Stimulated activated CD4-positive, alpha-beta T cell treated with anti-CD3 and anti-CD28 coated beads, Interleukin-12 subunit alpha, Interleukin-12 subunit beta, amount 100 ng/mL, for 24 hours (primary cell): ENCODE measurements at places on chromosomes 4 and X.

DNA sequence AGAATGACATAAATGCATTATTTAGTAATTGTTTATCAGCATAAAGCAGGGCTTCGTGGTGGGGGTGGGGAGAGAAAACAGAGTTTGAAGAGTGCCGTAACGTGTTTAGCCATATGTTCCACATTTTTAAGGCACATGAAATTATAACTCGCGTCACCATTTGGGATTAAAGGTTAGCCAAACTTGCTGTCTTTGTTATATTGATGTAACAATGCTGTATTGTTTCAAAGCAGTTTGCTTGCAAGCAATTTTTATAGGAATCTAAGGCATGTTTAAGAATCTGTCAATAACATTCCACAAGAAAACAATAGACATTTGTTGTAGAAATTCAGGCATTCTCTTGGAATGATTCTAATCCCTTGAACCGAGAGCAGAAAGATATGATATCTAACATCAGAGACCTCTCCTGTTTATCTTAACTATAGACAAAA, 78.3 kb downstream of the CLDN22 start:
- DNase-seq = no peak

DNA sequence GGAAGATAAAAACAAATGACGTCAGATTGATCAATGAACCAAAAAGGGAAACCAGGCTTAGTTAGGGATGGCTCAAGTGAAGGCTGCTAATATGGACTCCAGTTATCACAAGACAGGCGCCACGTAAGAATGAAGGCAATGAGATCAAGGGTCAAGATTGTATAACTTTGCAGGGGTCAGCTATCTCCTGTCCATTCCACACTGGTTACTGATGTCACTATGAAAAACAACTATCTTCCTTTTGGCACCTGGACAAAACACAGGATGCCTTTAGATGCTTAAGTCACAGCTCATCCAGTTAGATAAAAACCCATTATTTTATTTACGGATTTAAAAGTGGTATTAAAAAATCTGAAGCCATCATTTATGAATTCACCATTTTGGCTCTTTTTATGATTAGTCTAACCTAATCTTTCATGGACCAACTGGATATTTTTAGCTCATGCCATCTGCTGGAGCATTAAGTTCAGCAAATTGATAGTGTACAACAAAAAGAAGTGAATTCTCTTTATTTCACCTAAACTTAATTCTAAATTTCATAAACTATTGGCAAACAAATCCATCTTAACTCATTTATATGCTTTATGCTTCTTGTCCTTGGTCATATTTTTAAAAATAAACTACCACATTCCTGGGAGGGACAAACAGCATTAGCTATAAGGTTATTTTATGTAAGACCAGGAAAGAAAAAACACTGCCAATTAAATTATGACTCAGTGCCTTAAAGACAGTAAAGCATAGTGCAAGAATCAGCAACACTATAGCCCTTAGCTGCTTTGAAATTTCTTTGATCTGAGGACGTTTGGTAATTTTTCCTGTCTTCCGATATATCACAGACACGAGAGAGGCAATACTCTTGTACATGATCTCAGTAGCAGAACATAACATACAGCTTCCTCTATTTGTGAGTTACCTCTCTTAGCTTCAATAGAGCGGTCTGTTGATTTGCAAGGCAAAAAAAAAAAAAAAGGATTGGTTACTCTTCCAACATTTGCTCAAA, 27.0 kb downstream of the DHX15 start:
- DNase-seq = no peak

DNA sequence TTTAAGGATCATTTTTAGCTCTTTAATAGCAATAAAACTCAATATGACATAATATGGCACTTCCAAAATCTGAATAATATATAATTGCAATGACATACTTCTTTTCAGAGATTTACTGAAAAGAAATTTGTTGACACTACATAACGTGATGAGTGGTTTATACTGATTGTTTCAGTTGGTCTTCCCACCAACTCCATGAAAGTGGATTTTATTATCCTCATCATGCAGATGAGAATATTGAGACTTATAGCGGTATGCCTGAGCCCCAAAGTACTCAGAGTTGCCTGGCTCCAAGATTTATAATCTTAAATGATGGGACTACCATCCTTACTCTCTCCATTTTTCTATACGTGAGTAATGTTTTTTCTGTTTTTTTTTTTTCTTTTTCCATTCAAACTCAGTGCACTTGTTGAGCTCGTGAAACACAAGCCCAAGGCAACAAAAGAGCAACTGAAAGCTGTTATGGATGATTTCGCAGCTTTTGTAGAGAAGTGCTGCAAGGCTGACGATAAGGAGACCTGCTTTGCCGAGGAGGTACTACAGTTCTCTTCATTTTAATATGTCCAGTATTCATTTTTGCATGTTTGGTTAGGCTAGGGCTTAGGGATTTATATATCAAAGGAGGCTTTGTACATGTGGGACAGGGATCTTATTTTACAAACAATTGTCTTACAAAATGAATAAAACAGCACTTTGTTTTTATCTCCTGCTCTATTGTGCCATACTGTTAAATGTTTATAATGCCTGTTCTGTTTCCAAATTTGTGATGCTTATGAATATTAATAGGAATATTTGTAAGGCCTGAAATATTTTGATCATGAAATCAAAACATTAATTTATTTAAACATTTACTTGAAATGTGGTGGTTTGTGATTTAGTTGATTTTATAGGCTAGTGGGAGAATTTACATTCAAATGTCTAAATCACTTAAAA, 15.3 kb downstream of the ALB start:
- no peak for DNase-seq

- no peak for DNase-seq
Observed at GRCh38 chr4:1192091-1192492, 19.7 kb upstream of the SPON2 start.

- DNase-seq = no peak
Observed at GRCh38 chr4:119002476-119002875, 113.8 kb downstream of the SYNPO2 start.

GRCh38 chr4:90189946-90190345, 62.8 kb downstream of the CCSER1 start:
- no peak for DNase-seq

DNA sequence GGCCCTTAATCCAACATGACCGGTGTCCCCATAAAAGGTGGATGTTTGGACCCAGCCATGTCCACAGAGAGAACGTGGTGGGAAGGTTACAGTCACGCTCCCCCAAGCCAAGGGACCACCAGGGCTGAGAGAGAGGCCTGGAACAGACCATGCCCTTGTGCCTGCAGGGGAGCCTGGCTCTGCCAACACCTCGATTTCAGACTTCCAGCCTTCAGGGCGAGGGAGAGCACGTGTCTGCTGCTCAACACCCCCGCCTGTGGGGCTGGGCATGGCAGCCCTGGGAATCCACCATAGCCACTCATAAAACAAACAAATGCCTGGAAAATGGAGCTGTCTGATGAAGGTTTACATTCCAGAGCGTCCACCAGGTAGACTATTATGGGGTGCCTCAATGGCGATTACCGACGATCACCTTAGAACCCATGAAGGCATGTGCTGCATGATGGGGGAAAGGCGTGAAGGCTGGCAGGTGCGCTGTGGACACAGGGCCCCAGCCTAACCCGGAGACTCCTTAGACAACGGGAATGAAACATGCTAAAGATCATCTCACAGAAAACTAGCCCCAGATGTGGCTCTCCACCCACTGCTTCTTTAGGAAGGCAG, 42.3 kb upstream of the HMX1 start:
- no peak for DNase-seq

- DNase-seq = no peak
Observed at GRCh38 chr4:182261651-182262223, 18.5 kb downstream of the TENM3 start.

GRCh38 chrX:17405225-17405969, 30.4 kb downstream of the NHS start:
- DNase-seq = no peak

GRCh38 chr4:99625369-99625768, 32.3 kb downstream of the C4orf54 start:
- no peak for DNase-seq

- no peak for DNase-seq
Observed at GRCh38 chrX:116204932-116205331, 34.4 kb downstream of the AGTR2 start.

GRCh38 chrX:12843668-12844279, 23.1 kb upstream of the TLR7 start:
- no peak for DNase-seq

DNA sequence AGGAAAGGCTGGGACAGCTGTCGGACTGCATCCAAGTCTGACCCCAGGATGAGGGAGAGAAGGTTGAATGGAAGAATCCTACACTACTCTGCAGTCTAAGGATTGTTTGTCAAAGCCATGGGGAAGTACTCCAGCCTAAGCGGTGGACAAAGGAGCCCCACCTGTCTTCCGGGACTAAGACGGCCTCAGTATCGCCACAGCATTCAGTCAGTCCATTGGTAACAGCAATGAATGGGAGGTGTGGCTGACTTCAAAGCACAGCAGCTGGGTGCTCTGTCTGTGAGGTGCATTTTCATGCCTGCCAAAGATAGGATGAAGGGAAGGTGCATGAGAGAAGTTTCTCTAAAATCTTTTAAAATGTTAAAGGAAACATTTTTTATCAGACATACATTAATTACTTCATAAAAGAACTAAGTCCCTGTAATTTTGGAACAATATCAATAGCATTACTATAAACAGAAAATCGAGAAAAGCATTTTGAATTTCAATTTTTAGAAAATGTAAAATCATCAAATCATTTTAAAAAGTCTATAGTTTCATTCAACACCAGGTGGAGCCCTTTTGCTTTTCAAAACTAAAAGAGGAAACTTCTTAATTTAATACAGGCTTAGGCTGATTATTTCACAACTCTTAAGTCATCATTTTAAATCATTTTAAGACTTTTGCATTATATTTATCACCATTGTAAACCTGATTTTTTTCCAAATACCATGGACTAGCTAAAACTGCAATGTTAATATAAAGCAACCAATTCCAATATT, 27.6 kb upstream of the INTU start:
- DNase-seq = no peak

DNA sequence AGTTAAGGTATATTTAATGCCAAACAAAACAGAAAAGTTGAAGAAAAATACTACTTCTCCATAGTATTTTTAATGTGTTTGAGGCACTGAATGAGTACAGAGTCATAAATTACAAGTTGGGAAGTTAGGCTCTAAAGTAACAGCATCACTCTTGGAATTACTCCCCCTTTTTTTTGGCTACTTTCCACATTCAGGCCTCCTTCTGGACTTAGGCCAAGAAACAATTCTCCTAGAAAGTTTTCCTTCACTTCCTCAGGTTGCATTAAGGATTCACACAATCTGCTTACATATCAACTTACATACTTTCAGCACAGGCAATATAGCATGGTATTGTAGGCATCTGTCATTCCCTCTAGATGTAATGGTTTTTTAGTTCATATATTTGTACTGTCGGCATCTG, 52.1 kb downstream of the TMEM165 start:
- DNase-seq = no peak

DNA sequence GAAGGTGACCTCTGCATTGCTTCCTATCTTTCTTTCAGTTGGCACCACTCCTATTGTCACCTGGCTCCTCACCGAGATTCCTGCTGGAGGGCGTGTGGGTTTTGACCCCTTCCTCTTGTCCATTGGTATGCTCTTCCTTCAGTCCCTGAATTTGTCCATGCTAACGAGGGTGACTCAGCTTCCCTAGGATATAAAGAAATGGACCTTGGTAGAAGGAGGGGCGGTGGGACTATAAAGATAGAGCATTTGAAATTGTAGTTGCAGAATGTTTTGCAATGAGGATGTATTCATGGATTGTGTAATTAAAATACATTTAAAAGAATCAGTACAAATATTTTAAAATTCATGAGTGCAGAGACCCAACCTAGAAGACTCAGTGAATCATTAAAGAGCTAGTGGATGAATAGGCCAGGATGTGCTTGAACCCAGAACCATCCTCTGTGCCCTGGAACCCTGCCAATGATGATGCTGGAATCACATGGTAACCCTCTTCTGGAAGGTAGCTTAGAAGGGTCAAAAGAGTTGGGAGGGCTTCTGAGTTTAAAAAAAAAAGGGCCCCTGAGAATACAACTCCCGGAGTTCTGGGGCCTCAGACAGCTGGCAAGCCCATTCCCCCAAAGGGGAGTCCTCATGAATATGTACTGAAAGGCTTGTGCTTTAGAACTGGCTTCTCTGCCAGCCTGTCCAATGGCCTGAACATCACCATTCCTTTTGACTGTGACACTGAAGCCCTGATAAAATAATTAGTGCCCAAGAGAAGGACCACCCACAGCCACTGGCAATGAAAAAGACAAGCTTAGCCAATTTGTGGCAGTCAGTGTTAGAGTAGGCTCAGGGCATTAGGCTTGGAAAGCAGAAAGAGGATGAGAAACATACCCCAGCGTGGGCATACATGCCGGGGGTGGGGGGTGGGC, 8.0 kb downstream of the XPNPEP2 start:
- DNase-seq = no peak

GRCh38 chrX:150772150-150772970, 79.2 kb downstream of the MTMR1 start:
- peak; percentile 71 for DNase-seq

DNA sequence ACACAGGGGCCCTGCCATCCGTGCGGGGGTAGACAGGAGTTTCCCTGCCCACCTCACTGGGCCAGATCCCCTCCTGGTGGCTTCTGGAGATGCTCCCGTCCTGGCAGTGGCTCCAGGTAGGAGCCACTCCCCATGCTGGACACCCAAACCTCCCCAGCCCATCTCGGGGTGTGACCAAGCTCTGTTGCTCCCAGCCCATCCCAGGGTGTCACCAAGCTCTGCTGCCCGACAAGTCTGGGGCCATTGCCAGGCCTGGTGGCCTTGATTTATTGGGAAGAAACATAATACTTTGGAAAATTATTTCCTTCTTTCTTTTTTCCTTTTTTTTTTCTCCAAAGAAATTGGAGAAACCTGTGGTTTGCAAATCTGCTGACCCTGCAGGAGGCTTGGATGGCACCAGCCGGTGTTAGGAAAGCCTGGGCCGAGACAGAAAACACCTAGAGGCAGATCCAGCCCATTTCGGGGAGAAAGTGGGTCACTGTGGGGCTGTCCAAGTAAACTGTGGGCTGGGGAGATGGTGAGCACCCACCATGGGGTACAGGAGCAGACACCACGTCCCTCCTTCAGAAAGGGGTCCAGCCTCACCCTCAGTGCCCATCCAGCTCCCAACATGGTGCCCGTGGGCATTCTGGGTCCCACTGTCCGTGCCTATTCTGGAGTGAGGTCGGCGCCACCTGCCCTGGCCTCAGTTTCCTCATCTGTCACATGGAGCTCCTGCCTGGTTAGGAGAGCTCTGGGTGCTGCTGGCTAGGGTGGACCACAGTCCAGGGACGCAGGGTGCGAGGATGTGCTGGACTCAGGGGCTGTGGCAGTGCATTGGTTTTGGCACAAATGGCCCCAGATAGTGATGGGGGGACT, 59.4 kb upstream of the ADRA2C start:
- DNase-seq = no peak
